ENCODE measurements at places on chromosomes 12 and 14. TPM values are rescaled to one million over a fixed set of nuclear protein-coding genes. Genes with fewer than 3 reads are reported as not detected.

- H3K27me3 ChIP-seq: no peaks in the 10 kb centered on the region
- no peak overlapping the region for H3K27ac ChIP-seq
- no peak overlapping the region for H3K4me3 ChIP-seq
- H3K4me1 ChIP-seq: peaks cover 9% of the 10 kb centered on the region
- peaks cover 1% of the 10 kb centered on the region for H3K36me3 ChIP-seq
These were observed 13.8 kb downstream of the LGMN start for GRCh38 chr14:92734618-92735017.

Gene PROX2
- polyA plus RNA-seq: 0.42 TPM

DNA sequence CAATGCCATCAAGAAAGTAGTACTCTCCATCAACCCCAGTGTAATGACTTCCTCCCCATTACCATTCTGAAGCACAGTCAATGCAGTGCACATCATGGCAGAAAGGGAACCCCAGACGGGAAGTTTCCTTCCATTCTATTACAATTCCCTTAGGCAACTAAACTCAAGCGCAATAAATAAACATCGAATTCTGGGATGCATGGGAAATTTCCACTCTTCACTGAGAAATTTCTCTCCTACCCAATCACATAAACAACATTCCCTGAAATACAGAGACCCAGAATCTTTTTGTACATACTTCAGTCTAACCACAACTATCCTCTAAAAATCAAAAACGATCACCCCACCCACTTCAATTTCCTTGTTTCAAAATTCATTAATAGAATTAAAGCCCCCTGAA, 20.0 kb downstream of the SARNP start:
- no peak overlapping the region for H3K27ac ChIP-seq
- no peak for DNase-seq
- no peaks in the 10 kb centered on the region for H3K4me1 ChIP-seq
- no peak overlapping the region for H3K4me3 ChIP-seq

- no peaks in the 10 kb centered on the region for H3K27me3 ChIP-seq
- H3K27ac ChIP-seq: no peak overlapping the region
- no peaks in the 10 kb centered on the region for H3K36me3 ChIP-seq
- H3K4me3 ChIP-seq: no peak overlapping the region
These were observed 90.1 kb downstream of the TNFAIP2 start for GRCh38 chr14:103213331-103213730.

GRCh38 chr14:23712287-23712686, 76.1 kb downstream of the DHRS2 start:
- no peaks in the 10 kb centered on the region for H3K36me3 ChIP-seq
- no peaks in the 10 kb centered on the region for H3K27me3 ChIP-seq
- H3K4me1 ChIP-seq: no peaks in the 10 kb centered on the region
- H3K27ac ChIP-seq: no peak overlapping the region
- no peak for DNase-seq
- no peak overlapping the region for H3K4me3 ChIP-seq

DNA sequence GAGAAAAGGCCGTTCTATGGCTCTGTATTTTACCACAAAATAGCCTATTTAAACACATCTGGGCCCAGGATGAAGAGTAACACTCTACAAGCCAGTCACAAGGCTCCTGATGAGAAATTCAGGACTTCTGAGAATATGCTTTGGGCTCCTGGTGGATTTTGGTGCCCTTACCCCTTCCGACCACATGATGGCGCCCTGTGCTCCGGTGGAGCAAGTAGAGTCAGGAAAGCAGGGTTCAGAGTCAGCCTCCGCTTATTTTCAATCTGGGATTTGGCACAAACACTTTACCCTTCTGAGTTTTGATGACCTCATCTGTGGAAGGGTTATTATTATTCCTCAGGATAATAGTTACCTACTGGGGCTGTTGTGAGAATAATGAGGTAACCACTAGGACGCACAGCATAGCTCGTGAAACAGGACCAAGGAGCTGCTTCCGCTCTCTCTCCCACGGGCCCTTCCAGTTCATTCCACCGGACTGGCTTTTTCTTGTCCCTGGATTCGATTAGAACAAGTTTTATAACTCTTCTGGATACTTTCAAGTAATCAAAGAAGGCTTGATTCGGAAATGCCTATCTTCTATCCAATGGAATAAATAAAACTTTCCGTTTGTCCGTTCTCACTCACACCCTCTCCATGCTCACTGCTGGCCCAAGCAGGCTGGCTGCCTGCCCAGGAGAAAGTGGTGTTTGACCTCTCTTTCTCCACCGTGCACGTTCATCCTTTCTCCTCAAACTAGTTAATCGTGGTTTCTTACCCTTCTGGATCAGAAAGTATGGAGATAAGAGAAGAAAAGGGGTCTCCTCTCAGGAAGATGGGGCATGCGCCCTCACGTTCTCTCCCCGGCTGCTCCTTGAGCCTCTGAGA, 104.6 kb downstream of the GALC start:
- H3K4me3 ChIP-seq: no peak overlapping the region
- H3K36me3 ChIP-seq: no peaks in the 10 kb centered on the region
- no peak for DNase-seq
- H3K27ac ChIP-seq: no peak overlapping the region
- H3K27me3 ChIP-seq: no peaks in the 10 kb centered on the region
- H3K4me1 ChIP-seq: no peaks in the 10 kb centered on the region

GRCh38 chr12:1529862-1530591, 64.4 kb downstream of the FBXL14 start:
- peaks cover 33% of the 10 kb centered on the region for H3K4me1 ChIP-seq
- H3K27ac ChIP-seq: no peak overlapping the region
- no peaks in the 10 kb centered on the region for H3K36me3 ChIP-seq

DNA sequence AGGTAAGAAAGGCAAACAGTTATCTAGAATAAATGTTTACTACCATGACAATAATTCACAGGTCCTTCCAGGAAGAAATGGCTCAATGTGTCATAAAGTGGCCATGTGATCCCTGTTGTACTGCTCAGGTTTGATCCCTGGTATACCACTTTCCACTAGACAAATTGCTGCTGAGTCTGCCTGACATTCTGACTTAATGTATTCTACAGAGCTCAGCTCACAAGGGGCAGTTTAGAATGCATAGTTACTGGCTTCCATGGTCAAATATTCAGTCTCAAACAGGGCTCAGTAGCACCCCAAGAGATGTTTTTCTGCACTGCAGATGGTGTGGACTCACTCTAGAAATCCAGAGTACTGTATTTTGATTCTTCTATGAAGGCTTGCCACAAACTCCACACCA, 21.8 kb downstream of the TSHR start:
- DNase-seq: no peak
- H3K36me3 ChIP-seq: no peaks in the 10 kb centered on the region
- H3K27me3 ChIP-seq: peaks cover 6% of the 10 kb centered on the region
- no peak overlapping the region for H3K27ac ChIP-seq

GRCh38 chr12:9223830-9224229, 15.6 kb upstream of the PZP start:
- H3K27ac ChIP-seq: no peak overlapping the region
- DNase-seq: no peak

GRCh38 chr12:6538420-6539313, 4.3 kb downstream of the GAPDH start:
- H3K36me3 ChIP-seq: peaks cover 30% of the 10 kb centered on the region
- peaks cover 26% of the 10 kb centered on the region for H3K4me1 ChIP-seq
- H3K27ac ChIP-seq: peak overlapping the region; percentile 9
- no peaks in the 10 kb centered on the region for H3K27me3 ChIP-seq
- DNase-seq: no peak

GRCh38 chr12:3487027-3487426, 4.0 kb upstream of the PRMT8 start:
- peaks cover 2% of the 10 kb centered on the region for H3K27me3 ChIP-seq
- no peaks in the 10 kb centered on the region for H3K36me3 ChIP-seq
- no peak overlapping the region for H3K27ac ChIP-seq
- H3K4me3 ChIP-seq: no peak overlapping the region
- no peaks in the 10 kb centered on the region for H3K4me1 ChIP-seq
- DNase-seq: no peak

Gene DBX2
- not detected for polyA plus RNA-seq

- H3K4me1 ChIP-seq: peaks cover 77% of the 10 kb centered on the region
- H3K27ac ChIP-seq: peak overlapping the region; percentile 76
- no peak for DNase-seq
- peak overlapping the region; percentile 5 for H3K4me3 ChIP-seq
- no peaks in the 10 kb centered on the region for H3K27me3 ChIP-seq
These were observed 112.8 kb downstream of the DAD1 start for GRCh38 chr14:22476005-22476751.

DNA sequence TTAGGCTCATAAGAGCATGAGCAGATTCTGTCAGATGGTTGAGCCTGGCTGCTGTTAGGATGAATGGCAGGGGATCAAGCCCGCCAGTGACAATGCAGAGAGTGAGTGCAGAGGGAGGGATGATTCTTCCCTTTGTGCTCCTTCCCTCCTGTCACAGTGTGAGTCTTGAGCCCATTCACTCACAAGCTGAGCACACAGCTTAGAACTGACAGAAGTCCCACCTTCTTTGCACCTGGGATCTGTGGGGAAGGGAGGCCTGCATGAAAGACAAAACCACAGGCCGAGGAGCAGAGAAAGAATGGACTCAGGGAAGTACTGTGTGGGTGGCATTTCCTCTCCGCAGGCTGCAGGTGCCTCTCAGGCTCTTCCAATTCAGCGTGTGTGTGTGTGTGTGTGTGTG, 160.6 kb downstream of the KCNA5 start:
- no peak for DNase-seq
- H3K27ac ChIP-seq: no peak overlapping the region
- no peaks in the 10 kb centered on the region for H3K36me3 ChIP-seq
- H3K4me3 ChIP-seq: no peak overlapping the region
- no peaks in the 10 kb centered on the region for H3K4me1 ChIP-seq

Gene PTCSC3
- polyA plus RNA-seq: not detected
